Subcutaneous preadipocyte (primary cell): ENCODE measurements at places on chromosomes 5 and 9. TPM values are rescaled to one million over a fixed set of nuclear protein-coding genes. Genes with fewer than 3 reads are reported as not detected.

The FCN2 gene
- not detected in 2 replicates for total RNA-seq

The TERT gene
- total RNA-seq, result not detected in 2 replicates

The GALNT12 gene
- total RNA-seq, result 19.8 and 25.0 TPM in 2 replicates

The NEURL1B gene
- total RNA-seq, result 0.20 and 0.37 TPM in 2 replicates

The FOXD4L4 gene
- total RNA-seq, result 0.20 TPM in 1 of 2 replicates, not detected in the other

The PDE4D gene
- 9.2 and 16.4 TPM in 2 replicates for total RNA-seq

The F12 gene
- total RNA-seq, result 0.37 and 0.39 TPM in 2 replicates

The ETF1 gene
- 128 and 160 TPM in 2 replicates for total RNA-seq
